NCI-H510A treated with DMSO at 0.1 percent for 48 hours (cell line): ENCODE measurements at places on chromosomes 16 and 17.
A peak's percentile ranks its signal among the peaks of the same experiment; 100 is the strongest.

- DNase-seq = peak; percentile 96
Measured at GRCh38 chr16:72093448-72094265, at the start of the genes DHX38 and TXNL4B. TSS of gene DHX38 (plus strand) at chr16:72093847. CDS start at chr16:72096158, 2,311 bp downstream. TSS of gene TXNL4B (minus strand) at chr16:72093620. CDS start at chr16:72090749, 2,871 bp downstream.

DNA sequence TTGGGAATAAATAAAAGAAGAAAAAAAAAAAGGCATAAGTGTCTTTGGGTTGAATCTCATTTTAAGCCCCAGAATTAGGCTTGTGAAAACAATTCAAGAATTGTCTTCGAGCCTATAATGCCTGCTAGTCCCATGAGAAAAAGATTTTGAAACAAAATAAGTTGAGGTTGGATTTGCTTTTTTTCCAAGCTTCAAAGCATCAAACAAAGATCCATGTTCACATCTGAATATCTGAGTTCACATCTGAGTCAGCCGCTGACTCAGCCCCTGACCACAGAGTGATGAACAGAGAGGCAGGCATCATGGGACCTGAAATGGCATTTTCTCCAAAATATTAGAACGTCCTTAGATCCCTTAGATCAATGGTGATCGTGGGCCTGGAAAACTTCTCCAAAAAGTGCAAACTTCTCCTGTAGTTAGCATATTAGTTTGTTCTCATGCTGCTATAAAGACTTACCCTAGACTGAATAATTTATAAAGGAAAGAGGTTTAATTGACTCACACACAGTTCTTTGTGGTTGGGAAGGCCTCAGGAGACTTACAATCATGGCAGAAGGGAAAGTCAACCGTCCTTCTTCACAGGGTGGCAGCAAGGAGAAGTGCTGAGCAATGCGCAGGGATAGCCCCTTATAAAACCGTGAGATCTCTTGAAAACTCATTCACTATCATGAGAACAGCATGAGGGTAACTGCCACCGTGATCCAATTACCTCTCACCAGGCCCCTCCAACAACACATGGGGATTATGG, 294.6 kb upstream of the HSBP1 start:
- DNase-seq = no peak

DNA sequence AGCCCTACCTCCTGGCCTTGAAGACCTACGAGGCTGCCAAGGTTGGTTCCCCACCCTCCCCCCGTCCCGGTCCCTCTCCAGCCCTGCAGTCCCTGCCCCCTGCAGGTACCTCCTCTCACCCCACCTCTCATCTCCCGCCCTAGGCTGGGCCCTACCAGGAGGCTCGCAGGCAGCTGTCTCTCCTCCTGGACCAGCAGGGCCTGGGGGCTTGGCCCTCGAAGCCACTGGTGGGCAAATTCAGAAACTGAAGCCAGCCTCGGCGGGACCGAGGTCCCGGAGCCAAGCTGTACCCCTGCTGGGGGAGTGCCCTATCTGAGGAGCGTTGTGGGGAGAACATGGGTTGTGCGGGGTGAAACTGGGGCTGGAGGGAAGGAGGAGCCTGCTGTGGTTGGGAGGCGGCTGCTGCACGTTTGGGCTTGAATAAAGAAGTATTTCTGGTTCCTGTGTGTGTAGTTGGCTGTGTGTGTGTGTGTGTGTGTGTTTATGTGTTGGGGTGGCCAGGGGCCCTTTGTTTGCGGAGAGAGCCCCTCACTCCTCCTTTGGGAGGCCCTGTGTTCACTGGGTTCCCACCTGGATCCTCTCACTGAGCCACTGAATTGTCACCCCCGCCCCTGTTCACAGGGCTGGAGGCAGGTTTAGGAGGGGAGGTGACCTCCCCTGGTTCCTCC, 5.9 kb downstream of the ADAD2 start:
- DNase-seq = no peak

DNA sequence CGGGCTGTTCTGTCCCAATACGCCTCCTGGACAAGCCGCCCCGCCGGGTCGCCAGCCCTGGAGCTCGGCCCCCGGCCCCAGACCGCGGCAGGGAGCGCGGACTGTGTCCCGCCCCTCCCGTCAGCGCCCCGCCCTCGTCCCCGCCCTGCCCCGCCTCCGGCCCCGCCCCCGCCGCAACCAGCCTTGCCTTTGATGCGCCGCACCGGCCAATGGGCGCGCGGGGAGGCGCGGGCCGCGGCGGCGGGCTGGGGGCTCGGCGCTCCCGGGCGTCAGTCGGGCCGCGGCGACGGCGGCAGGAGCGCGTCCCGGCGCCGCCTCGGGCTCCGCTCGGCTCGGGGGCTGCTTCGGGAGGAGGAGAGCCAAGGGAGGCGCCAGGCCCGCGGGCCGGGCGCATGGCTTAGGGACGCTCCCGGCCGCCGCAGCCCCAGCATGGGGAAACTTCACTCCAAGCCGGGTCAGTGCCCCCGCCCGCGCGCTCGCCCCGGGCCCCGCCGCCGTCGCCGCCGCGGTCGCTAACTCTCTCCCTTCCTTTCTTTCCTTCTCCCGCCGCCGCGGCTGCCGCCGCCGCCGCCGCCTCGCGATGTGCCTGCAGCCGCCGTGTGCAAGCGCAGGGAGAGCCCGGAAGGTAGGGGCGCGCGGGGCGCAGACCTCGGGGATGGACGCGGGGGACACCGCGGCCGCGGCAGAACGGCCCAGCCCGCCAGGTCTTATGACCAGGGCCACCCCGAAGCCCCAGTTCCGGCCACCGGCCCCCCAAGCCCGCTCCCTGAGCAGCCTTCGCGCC, at the start of gene NKD1:
Gene NKD1 (plus strand): TSS at position 272 of the 784 bp plus-strand sequence. CDS start 158 bp downstream, at position 430.
- peak; percentile 70 for DNase-seq

DNA sequence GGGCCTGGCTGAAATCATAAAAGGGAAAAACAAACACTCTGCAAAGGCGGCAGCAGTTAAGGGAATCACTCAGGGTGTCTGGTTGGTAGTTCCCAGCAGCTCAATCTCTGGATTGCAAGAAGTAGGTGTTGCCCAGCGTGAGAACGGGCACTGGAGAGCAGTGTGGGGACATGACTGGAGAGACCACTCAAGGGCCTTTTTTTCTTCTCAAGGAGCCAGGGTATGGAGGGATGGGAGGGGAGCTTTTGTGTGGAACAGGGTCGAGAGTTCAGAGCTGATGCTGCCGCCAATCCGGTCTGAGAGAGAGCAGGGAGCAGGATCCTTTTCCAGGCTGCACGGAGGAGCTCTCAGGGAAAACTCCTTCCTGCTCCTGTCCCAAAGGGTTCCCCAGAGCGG, 15.2 kb downstream of the SCNN1B start:
- DNase-seq = peak; percentile 92

- DNase-seq = no peak
Measured at GRCh38 chr16:11084484-11084875, 140.1 kb downstream of the CLEC16A start.
